Pancreas (tissue), 10 donors: ENCODE measurements at places on chromosomes 6 and 20. TPM values are rescaled to one million over a fixed set of nuclear protein-coding genes. Genes with fewer than 3 reads are reported as not detected.

Gene CRIP3
- 0.75 TPM for total RNA-seq

Gene LHFPL5
- total RNA-seq = 1.3 TPM

Gene ANGPT4
- total RNA-seq = not detected

Gene TMEM244
- total RNA-seq = not detected

Gene MLIP
- 0.47 TPM for total RNA-seq

Gene ME1
- 3.3 TPM for total RNA-seq

Gene GTF2H4
- total RNA-seq = 10.9 TPM

Gene MYB
- 0.17 TPM for total RNA-seq

Gene ENPP5
- total RNA-seq = 5.8 TPM

Gene HLA-G
- 0.52 TPM for total RNA-seq

Gene CST1
- not detected for total RNA-seq

Gene CGAS
- 1.8 TPM for total RNA-seq

Gene BPIFB1
- not detected for total RNA-seq

Gene ROS1
- not detected for total RNA-seq

Gene BEND3
- total RNA-seq = 3.4 TPM

Gene ZFP57
- total RNA-seq = not detected

Gene CCN6
- not detected for total RNA-seq

Gene GGT7
- 12.1 TPM for total RNA-seq

Gene CFAP61
- total RNA-seq = 0.53 TPM

GRCh38 chr6:31639449-31639861 lies 13.0 kb downstream of the BAG6 start:
- DNase-seq = no peak

GRCh38 chr6:89530982-89531381 lies 98.0 kb downstream of the ANKRD6 start:
- DNase-seq = no peak

GRCh38 chr6:99761711-99762110 lies 155.1 kb downstream of the PRDM13 start:
- DNase-seq = no peak

DNA sequence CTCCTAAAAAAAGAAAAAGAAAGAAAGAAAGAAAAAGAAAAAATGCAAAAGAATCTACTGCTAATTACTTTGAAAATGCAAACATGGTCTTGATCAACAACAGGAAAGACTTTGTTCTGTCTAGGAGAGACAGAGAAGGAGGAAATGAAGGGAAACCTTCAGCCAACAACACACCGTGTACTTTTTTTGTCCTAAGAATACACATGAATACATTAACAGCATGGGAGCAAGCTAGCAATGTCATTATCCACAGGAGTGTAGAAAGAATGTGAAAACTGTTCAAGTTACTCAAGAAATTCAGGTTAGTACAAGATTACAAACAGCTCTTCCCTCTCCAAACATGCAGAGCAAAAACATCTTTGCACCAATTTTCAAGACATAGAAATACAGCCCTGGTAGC lies 326.3 kb downstream of the UBE3D start:
- no peak for DNase-seq

- no peak for DNase-seq
These were observed 855.8 kb upstream of the CITED2 start for GRCh38 chr6:140230282-140230681.

- DNase-seq = no peak
These were observed 66.8 kb upstream of the EYA2 start for GRCh38 chr20:46827718-46828458.

GRCh38 chr6:163383912-163384311 lies 30.6 kb upstream of the QKI start:
- DNase-seq = no peak

DNA sequence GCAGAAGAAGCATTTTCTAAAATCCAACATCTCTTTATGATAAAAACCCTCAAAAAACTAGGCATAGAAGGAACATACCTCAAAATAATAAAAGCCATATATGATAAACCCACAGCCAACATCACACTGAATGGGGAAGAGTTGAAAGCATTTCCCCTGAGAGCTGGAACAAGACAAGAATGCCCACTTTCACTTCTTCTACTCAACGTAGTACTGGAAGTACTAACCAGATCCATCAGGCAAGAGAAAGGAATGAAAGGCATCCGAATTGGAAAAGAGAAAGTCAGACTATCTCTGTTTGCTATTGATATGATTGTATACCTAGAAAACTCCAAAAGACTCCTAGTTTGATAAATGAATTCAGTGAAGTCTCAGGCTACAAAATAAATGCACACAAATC lies 7.9 kb upstream of the CDK19 start:
- DNase-seq = no peak

DNA sequence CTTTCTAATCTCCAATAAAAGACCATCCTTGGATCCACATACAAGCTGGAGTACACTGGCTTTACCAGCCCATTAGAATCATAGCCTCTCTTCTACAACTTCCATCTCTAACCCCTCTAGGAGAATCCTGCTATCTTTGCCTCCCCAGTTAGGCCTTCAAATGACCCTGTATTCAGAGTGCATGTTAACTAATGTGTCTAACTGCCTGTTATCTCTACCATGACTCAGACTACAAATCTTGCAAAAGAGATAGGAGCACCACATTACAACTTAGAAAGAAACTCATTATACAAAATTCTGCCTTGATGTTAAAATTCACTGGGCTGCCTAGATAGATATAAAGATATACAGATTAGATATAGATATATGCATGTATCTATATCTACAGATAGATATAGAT lies 28.2 kb downstream of the GPR63 start:
- no peak for DNase-seq

GRCh38 chr20:14114065-14114704 lies 118.9 kb downstream of the MACROD2 start:
- no peak for DNase-seq

- DNase-seq = no peak
These were observed 1.3 kb upstream of the LZTS3 start for GRCh38 chr20:3174442-3175261.

GRCh38 chr20:63017826-63018411 lies 11.2 kb upstream of the BHLHE23 start:
- DNase-seq = no peak

- DNase-seq = no peak
These were observed 18.1 kb downstream of the PNLDC1 start for GRCh38 chr6:159817951-159818739.

- DNase-seq = no peak
These were observed at the start of gene KCNK17 for GRCh38 chr6:39314273-39314795. KCNK17 (minus strand) TSS chr6:39314419; CDS start chr6:39314320, 99 bp downstream.

- DNase-seq = no peak
These were observed 540.6 kb downstream of the QKI start for GRCh38 chr6:163955096-163955495.

DNA sequence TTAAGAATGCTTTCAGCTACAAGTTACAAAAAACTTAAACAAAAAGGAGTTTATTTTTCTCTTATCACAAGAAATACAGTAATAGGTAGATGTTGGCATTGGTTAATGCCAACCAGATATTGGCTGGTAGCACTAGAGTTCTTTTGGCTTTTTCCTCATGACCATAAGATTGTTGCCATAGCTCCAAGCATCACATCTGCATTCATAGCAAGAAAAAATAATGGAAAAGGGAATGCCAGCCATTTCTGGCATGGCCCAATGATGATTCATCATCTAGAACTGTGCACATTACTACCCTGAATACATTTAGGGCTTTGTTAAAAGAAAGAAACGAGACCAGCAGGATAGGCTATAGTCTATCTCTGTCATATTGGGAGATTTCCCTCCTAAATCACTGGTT lies 20.8 kb upstream of the SIRT5 start:
- no peak for DNase-seq

- DNase-seq = no peak
These were observed 60.7 kb upstream of the SMLR1 start for GRCh38 chr6:130766239-130767144.

DNA sequence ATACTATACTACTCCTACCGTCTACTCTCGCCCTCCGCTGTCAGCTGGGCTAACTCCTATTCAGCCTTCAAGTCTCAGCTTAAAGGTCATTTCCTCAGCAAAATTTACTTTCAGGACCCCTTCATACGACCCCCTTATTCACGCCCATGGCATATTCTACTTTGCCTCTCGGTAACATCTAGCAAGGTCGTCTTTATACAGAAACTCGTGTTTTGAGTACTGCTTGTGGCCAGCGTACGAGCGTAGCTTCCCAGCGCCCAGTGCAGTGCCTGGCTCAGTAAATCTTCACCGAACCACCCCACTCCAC lies 546 bp downstream of the CRNKL1 start:
- no peak for DNase-seq

GRCh38 chr6:157410045-157410444 lies 29.1 kb downstream of the ZDHHC14 start:
- DNase-seq = no peak

DNA sequence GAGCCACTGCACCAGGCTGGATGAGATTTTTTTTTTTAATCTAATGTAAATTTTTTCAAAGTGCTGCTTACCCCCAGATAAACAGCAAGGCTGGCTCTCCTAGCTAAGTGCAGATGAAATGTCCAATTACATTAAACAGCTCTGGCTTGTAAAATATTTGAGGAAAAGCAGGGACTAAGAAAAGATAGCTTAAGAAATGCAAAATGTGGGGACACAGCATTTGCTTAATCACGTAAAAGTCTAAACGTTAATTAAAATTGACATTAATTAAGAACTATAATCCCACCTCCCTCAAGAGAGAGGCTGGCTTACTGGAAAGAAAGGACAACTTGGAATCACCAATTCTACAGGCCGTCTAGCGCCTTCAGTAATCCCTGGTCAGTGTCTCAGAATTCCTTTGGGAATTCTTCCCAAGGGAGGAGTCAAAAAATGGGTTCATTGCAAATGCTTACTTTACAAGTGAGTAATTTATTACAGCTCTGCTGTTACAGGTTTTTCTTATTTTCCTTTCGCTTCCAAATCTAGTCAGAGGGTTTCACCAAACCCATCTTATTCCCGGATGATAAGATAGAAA lies 13.6 kb upstream of the MARCKS start:
- DNase-seq = no peak
